ENCODE measurements at places on chromosomes 6 and 20. TPM values are rescaled to one million over a fixed set of nuclear protein-coding genes. Genes with fewer than 3 reads are reported as not detected.

- no peak for DNase-seq
These were observed 111.3 kb downstream of the BANF2 start for GRCh38 chr20:17810847-17811627.

Gene VAPB
- total RNA-seq: 57.3 TPM

Gene TTK
- 0.62 TPM for total RNA-seq

DNA sequence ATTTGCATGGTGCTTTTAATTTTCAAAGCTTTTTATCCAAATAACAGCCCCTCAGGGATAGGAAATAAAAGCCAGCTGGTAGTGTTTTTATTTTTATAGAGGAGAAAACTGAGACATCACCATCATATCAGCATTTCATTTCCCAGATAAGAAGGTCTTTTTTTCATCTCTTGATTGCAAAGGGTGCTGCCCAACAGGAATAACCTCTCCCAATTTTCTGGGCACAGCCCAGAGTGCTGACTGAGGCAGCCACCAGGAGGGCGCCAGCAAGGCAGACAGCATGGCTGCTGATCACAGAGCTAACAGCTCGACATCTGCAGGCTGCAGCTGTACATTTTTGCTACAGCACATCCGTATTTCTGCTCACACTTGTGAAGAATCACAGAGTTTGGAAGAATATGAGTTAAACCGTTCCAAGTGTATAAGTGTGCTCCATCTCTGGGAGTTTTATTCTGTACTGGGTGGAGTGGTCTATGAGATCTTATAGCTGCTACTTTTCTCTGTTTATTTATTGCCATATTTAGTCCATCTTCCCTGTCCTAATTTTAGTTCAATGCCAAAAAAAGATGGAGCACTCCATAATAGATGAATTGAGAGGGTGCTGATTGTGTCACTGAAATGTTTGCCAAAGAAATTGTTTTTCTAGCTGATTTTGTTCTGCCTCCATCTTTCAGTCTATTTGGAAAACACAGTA is 85.5 kb upstream of the C20orf144 start:
- DNase-seq: no peak

Gene SMLR1
- not detected for total RNA-seq

- DNase-seq: no peak
These were observed 129.5 kb downstream of the CRYBG1 start for GRCh38 chr6:106490030-106490429.

Gene APCDD1L
- 1.3 TPM for total RNA-seq

- peak; percentile 5 for DNase-seq
These were observed 33.4 kb downstream of the TGM2 start for GRCh38 chr20:38131588-38132121.

Gene DZANK1
- 0.92 TPM for total RNA-seq

- no peak for DNase-seq
These were observed 141.3 kb downstream of the TAF4 start for GRCh38 chr20:61924211-61924857.

- no peak for DNase-seq
These were observed 19.3 kb upstream of the RNF146 start for GRCh38 chr6:127247114-127248096.

- DNase-seq: no peak
These were observed 88.5 kb downstream of the RPS12 start for GRCh38 chr6:132902901-132903300.

GRCh38 chr6:29552512-29553051 is 7.0 kb downstream of the UBD start:
- DNase-seq: no peak

Gene FILIP1
- total RNA-seq: 85.8 TPM

- no peak for DNase-seq
These were observed 48.1 kb downstream of the TM9SF4 start for GRCh38 chr20:32157611-32158010.

- DNase-seq: no peak
These were observed 87.2 kb downstream of the GINS1 start for GRCh38 chr20:25494506-25495188.

Data from left cardiac atrium (tissue), 4 donors.